ENCODE measurements at places on chromosomes 1 and 21. TPM values are rescaled to one million over a fixed set of nuclear protein-coding genes. Genes with fewer than 3 reads are reported as not detected.

DNA sequence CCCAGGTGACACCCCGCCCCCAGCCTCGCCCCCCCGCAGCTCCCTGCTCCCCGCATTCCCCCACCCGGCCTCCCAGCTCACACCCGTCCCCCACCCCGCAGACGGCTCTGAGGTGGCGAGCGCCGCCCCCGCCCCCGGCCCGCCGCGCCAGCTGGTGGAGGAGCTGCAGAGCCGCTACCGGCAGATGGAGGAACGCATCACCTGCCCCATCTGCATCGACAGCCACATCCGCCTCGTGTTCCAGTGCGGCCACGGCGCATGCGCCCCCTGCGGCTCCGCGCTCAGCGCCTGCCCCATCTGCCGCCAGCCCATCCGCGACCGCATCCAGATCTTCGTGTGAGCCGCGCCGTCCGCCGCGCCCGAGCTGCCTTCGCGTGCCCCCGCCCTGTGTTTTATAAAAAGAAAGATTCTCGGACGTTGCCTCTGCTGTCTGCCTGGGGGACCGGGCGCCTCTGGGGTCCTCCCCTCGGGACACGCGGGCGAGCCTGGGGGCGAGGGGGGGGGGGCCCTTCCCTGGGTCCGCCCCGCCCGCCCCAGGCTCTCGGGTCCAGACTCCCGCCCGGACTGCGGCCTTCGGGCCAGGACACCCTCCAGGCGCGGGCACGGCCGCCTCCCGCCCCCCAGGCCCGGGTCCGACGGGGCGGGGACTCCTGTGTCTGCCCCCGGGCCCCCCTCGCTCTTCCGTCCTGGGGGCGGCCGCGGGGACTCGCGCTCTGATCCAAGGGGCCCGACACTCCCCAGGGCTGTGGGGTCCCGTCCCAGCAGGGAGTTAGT, 1.6 kb upstream of the MMP23B start:
- DNase-seq, result peak; percentile 73

DNA sequence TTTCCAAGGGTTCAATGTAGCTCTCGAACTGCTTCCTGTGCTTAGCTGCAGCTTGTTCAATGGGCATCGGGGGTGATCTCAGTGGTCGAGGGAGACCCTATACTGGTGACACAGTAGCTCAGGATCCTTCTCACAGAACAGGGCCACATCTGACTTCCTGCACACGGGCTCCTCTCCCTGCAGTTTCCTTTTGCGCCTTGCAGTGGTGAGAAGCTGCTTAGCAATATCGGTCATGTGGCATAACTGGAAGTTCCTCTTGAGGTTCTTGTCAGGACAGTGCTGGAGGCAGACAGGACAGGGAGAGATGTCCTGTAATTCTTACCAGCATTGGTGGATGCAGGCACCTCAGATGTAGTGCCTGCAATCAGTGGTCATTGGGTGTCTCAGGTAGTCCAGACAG, 140.5 kb upstream of the MAP1LC3C start:
- no peak for DNase-seq

DNA sequence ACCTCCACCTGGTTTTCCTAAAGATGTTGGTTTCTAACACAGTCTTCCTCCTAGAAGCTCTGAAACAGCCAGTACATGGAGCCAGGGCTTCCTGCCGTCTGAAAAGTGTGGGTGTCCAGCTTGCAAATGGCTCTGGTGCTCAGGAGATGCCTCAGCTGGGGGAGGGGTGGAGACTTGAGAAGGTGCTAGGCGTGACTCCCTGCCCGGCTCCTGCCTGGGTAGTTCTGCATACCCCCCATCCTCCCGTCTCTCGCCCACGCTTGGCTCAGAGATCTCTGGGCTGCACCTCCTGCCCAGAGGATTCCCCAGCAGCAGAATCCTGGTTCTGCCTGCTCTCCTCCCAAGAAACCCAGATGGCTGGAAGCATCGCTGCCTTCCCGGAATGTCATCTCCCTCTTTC, 16.9 kb downstream of the STUM start:
- DNase-seq, result no peak

GRCh38 chr1:24996456-24996855, 66.4 kb upstream of the RUNX3 start:
- DNase-seq, result no peak

DNA sequence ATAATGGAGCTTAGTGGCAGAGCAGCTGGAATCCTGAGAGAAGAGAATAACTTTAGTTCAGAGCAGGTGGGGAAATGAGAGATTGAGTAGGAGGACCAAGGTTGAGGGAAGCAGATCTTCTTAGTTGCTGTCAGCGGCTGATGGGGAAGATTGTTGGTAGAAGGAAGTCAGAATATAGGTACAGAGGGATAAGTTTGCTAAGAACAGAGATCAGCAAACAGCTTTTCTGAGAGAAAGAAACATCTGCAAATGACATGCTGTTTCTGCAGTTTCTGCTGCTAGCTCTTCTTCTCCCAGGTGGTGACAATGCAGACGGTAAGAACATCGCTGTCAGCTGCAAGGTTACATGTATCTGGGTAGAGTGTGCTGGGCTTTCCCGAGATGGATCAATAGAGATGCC, at the start of gene CD1C:
Gene CD1C (plus strand): TSS at position 113 of the 400 bp plus-strand sequence. CDS start 142 bp downstream, at position 255.
- no peak for DNase-seq

ILDR2 gene
- polyA plus RNA-seq, result 2.5 TPM

DNA sequence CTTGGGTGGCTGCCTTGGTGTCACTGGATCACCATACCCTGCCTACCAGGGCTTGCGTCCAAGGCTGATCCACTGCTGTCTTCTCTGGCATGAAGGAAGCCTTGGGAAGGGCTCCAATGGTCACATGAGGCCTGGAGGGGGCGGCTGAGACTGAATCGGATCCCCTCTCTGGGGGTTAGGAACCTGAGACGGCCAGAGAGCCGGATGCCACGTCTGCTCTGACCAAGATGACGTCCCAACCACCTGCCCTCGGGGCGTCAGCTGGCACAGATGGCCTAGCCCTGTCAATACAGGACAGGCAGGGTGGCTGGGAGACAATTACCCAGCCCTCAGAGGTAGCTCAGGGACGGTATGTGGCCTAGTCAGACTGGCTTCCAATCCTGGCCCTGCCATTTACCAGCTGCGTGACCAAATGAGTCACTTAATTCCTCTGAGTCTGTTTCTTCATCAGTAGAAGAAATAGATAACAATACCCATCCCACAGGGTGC, 5.4 kb downstream of the TRIM62 start:
- no peak for DNase-seq

PTPRC gene
- 5.0 TPM for polyA plus RNA-seq

DNA sequence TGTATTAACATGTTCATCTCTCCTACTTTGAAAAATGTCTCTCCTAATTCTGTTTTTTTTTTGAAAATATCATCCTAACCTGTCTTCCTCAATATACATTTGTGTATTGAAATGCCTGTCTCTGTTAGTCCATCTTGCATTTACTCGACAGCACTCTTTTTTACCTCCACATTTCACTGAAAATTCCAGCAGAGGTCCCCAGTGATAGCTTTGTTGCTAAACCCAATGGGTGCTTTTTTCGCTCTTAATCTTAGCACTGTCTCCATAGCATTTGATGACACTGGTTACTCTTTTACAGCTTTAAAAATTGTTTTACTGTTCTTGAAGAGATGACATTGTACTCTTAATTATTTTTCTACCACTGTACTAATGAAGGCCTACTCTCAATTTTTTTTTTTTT, 10.8 kb downstream of the OSBPL9 start:
- no peak for DNase-seq

GRCh38 chr1:154870115-154870571, at the start of gene KCNN3:
TSS of gene KCNN3 (minus strand) at chr1:154870281. CDS start at chr1:154869964, 317 bp downstream.
- DNase-seq, result peak; percentile 80

- no peak for DNase-seq
These were observed 141.0 kb downstream of the MAGI3 start for GRCh38 chr1:113531321-113531720.

HES3 gene
- polyA plus RNA-seq, result not detected

DNA sequence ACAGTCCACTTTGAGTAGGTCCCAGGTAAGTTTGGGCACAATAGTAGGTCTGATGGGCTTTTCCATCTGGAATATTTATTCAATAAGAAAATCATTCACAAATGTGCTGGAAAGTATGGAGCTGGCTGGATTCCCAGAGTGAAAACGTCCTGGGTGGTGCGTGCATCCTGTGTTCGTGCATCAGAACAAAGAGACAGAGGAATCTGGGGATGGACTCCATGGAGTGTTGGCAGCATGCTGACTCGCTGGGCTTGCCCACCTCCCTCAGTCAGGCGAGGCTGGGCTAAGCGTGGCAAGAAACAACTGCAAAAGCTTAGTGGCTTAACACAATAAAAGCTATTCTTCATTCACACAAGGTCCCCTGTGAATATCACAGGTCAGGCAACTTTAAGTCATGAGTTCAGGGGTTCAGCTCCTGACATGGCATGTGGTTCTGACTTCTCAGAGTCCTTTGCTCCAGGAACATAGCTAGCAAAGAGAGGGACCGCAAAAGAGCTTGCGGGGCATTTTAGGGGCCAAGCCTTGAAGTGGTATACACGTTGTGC, 151.6 kb upstream of the ZNF644 start:
- DNase-seq, result no peak

- no peak for DNase-seq
These were observed 43.8 kb downstream of the CD53 start for GRCh38 chr1:110916669-110917306.

- no peak for DNase-seq
These were observed 26.3 kb downstream of the ADAM30 start for GRCh38 chr1:119869995-119870394.

DNA sequence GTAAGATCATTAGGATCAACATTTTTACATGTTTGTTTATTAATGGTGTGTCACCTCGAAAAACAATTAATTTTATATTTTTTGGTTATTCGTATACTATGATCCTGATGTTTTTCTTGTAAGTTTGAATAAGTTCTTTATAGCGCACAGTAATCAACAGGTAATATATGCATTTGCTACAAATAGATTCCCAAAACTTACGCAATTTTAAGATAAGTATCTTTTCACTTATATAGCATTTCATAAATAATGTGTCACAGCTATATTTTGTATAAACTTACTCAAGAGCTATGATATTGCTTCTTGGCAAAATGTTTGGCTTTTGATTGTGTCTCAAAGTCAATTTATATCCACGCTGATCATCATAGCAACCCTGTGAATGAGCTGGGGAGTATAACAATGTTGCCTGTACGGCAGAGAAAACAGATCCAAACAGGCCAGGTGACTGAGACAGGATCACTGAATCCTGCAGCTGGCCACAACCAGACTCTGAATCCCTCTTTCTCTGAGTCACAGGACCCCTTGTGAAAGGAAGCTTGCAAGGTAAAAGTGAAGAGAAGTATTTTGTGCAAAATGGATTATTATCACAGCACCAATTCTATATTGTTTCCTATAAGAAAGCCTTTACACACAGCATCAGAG, 48.6 kb downstream of the GNG12 start:
- DNase-seq, result no peak

DNA sequence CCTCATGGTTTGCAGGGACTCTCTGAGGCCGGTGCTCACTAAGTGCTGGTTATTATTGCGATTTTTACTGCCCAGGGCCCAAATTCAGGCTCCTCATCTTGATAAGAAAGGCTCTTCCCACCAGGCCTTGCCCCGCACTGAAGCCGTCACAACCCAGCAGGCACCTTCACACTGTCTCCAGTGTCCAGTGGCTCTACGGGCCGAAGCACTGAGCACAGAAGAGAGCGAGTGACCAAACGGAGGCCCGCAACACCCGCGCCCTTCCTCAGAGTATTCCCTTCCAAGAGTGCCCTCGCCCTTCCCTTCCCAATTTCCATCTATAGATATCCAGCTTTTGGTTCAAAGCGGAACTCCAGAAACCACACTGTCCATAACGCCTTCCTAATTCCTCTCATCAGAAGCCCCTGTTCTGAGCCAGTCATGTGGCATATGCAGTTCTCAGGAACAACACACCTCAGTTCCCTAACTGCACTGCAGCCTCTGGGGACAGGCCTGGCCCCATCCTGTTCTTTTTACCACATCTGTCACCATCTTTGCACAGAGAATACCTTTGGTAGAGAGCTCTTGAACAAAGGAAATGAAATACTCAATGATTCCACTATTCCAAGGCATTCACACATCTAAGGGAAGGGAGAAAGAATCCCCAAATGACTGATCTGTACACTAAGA, 15.1 kb downstream of the FALEC start:
- no peak for DNase-seq

DNA sequence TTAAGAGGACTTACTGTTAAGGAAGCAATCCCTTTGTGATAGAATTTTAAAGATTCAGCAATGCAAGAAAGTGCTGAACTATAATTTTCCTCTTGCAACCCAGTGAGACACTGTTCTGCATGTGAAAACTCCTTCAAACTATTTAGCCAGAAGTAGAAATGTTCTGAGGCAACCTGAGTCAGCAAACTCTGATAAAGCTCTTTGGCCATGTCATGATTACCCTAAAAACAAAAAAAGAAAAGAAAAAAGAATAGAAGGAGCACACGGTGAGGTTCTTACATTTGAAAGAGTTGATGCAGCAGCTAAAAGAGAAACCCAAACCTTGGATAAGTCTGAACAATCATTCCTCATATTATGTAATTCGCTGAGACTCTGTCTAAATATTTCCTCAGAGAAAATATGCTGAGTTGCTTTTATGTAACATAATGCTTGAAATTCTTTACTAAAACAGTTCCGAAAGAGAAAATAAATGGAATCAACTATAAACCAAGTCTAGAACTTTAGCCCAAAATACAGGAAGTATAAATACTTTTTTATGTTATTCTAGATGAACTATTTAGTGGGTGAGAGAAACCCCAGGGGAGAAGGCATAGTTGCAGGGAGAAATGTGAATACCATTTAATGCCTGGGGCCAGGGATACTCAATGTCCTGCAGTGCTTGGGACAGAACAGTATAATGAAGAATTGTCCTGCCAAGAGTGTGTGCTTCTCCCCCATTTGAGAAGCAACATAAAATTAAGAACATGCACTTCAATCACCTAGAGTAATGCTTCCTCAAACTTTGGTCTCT, 60.0 kb downstream of the INTS7 start:
- no peak for DNase-seq

- DNase-seq, result no peak
These were observed 157.3 kb upstream of the PTGFR start for GRCh38 chr1:78333502-78333901.

CHRM3 gene
- polyA plus RNA-seq, result 1.8 TPM

DNA sequence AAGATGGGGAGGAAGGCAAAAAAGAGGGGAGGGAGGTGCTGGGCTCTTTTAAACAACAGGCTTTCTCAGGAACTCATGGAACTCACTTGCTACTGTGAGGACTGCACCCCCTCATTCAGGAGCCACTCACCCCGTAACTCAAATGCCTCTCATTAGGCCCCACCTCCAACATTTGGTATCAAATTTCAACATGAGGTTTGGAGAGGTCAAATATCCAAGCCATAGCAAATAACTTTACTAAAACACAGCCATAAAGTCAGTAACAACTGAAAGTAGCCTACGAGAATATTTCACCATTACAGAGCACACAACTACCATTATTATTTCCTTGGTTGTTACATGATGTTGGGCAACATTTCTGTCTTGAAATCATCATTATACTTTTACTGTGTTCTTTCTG, 13.1 kb upstream of the DMRTB1 start:
- DNase-seq, result no peak

GRCh38 chr1:212816567-212817278, 25.0 kb downstream of the TATDN3 start:
- no peak for DNase-seq

PADI3 gene
- polyA plus RNA-seq, result not detected

DNA sequence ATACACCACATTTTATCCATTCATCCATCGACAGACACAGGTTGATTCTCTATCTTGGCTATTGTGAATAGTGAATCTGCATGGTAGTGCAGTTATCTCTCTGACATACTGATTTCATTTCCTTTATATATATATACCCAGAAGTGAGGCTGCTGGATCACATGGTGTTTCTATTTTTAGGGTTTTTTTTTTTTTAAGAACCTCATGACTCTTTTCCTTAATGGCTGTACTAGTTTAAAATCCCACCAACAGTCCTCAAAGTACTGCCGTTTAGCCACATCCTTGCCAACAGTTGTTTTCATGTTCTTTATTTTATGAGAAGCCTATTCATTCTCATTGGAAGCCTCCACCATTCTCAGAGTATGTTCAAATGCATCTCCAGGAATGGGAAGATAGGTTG, 258.7 kb upstream of the SNX7 start:
- no peak for DNase-seq
